ENCODE measurements at places on chromosomes 7 and 10.

GRCh38 chr7:138228769-138229168 is 152.5 kb downstream of the AKR1D1 start:
- DNase-seq: no peak

DNA sequence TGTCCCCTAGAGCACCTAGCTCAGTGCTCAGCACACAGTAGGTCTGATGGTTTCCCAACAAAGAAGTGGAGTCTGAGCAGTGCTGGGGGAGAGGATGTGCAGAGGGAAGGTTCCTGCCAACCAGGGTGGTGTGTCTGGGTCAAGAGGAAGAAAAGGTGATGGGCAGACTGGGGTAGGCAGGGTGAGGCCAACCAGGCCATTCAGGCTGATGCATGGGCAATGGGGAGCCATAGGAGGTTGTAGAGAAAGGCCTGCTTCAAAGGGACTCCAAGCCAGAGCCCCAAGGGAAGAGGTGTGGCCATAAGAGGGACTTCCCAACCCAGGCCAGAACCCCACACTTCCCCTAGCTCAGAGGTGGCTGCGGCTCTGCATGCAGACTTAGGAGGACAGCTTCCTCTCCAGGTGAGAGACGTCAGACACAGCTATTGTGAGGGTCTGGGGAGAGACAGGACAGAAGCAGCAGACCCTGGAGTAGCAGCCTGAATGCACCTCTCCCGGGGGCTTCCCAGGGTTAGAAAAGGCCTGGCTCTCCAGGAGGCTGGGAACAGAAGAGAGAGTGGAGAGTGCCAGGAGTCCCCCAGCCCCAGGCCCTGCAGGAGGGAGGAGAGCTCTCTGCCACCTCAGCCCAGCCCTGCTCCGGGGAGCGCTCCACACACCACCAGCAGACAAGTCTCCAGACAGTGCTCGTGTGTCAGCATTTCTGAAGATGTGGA is 87.4 kb upstream of the ZMIZ1 start:
- no peak for DNase-seq

DNA sequence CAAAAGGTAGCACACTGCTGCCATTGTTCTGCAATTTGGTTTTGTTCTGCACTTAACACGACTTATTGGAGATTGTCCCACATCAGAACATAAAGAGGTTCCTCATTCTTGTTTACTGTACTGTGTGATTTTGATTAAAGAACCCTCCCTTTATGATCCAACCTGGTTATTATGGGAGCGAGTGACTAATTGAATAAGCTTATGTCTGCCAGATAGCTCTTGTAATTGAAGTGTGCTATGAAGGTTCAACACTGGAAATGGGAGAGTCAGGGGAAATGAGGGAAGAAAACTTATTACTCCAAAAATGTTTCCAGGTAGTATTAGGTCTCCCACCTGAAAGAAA is 33.9 kb downstream of the CASP7 start:
- no peak for DNase-seq

DNA sequence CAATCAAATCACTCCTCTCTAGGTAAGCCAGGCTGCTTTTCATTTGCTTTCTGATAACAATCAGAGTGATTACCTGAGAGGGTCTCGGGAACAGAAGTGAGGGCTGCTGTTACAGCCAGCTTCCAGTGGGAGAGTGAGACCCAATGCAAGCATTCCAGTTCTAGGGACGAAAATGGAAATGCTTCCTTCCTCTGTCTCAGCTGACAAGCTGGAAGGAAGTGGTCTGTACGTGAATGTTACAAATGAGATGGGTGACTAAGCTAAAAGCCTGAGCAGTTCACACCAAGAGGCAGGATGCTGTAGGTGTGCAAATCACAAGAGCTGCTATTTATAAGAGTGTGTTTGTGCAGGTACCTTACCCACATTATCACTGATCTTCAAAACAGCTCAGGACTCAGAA is 772.4 kb downstream of the GRID1 start:
- no peak for DNase-seq

DNA sequence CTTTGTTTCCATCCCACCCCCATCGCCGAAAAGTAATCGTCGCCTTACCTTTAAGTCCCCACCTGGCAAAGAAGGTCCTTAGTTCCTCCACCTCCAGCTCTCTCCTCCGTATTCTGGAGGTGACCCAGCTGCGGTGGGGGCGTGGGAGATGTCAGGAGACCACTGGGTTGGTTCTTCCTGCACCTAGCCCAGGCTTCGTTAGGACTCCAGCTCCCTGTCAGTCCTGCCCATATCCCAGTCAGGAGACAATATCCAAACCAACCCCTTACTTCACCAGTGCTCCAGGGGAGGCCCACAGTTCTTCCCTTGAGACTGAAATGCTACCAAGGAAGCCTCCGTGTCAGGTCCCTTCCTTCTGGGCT is 693 bp downstream of the ADIRF start:
- DNase-seq: peak; percentile 9

GRCh38 chr7:115654384-115655214 is 376.0 kb downstream of the TFEC start:
- no peak for DNase-seq

DNA sequence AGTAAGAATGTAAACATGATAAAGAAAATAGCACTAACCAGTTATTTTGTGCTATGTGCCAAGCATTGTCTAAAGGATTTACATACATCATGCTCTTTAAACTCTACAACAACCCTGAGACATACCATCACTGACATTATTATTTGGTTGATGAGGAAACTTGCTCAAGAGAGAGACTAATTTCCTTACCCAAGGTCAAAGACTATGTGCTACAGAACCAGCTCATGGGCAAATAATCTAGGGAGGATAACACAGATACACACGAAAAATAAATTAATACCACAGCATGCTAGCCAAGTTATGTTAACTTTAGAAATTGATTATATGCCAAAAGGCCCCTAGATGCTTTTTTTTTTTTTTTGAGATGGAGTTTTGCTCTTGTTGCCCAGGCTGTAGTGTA is 2.7 kb downstream of the ANKRD16 start:
- no peak for DNase-seq

GRCh38 chr7:80591654-80592053 is 46.8 kb upstream of the CD36 start:
- DNase-seq: no peak

- no peak for DNase-seq
Measured at GRCh38 chr7:2173189-2173827, 59.4 kb downstream of the MAD1L1 start.

- no peak for DNase-seq
Measured at GRCh38 chr10:53898532-53898931, 902.5 kb downstream of the PCDH15 start.

DNA sequence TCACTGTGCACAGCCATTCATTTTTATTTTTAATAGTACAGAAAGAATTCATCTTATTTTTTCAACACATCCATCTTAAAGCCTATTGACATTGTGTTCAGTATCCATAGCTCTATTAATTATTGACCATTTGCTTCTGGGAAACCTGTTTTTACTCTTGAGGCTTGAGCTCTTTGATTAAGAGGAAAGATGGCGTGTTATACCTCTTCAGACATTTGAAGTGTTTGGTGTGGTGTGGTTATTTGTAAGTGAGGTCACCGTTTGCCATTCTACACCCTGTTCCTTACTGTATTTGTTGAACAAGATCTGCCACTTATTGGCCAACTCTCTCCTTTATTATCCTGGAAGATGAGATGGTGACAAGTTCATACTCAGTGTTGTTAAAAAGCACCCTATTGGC is 18.4 kb downstream of the C7orf57 start:
- no peak for DNase-seq

DNA sequence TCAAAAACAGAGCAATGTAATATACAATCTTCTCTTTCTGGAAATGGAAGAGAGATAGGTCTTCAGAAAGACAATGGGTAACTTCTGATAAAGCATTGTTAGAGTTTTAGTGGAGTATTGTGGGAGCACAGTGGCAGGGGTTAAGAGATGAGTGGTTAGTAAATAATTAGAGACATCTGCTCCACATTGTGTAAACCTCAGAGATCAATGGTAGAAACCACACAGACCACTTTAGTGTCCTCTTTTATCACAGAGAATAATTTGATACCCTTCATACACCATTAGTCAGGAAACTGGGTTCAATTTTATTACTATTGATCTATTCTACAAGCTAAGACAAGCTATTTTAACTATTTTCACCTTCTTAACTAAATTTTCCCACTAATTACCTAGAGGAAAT is 35.9 kb upstream of the MAGI2 start:
- no peak for DNase-seq

GRCh38 chr10:101397140-101397539 is 43.2 kb downstream of the BTRC start:
- DNase-seq: no peak

DNA sequence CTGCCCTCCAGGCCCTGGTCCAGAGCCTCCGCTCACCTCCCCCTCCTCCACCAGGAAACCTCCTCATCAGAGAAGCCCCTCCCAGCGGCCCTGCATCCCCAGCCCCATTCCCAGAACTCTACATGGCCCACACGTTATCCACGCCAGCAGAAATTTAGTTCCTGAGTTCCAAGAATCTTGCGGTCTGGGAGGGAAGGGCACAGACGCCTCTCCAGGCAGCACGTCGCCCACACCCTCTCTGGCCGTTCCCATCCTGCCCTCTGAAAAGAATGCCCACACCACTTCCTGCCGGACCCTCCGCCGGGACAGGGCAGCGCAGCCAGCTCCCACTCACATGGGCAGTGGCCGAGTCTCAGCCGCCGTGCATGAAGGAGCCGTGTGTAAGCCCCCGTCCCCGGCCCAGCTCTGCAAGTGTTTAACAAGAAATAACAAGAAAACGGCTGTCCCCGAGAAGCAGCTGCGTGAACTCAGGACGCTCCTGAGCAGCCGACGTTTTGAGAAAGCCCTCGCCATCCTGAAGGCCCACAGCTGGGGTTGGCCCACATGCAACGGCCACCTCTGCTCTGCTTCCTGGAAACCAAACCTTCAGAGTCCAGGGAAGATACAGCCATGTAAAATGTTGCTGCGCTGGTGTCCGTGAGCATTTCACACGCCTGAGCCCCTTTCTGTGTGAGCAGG is 17.4 kb downstream of the ADGRA1 start:
- no peak for DNase-seq

- no peak for DNase-seq
Measured at GRCh38 chr7:73921623-73922528, 60.9 kb downstream of the TMEM270 start.

- DNase-seq: no peak
Measured at GRCh38 chr10:89808842-89809241, 107.5 kb downstream of the KIF20B start.

GRCh38 chr7:144709066-144709465 is 126.8 kb downstream of the TPK1 start:
- DNase-seq: no peak

GRCh38 chr10:75682649-75683557 is 251.5 kb downstream of the LRMDA start:
- peak; percentile 21 for DNase-seq

GRCh38 chr10:59762505-59762904 is 9.2 kb upstream of the MRLN start:
- no peak for DNase-seq

DNA sequence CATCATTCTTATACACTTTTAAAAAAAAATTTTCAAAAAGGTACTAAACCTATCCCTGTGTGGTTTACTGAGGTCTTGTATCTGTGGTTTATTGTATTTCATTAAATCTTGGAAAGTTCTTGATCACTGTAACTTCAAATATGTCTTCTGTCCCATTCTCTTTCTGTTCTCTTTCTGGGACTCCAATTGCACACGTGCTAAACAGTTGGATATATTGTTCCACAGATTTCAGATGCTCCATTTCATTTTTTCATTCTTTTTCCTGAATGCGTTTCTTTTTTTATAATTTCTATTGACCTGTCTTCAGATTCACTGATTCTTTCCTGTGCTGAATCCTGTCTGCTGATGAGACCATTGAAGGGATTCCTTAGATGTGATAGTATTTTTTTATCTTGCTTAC is 4.6 kb upstream of the KLF6 start:
- no peak for DNase-seq

DNA sequence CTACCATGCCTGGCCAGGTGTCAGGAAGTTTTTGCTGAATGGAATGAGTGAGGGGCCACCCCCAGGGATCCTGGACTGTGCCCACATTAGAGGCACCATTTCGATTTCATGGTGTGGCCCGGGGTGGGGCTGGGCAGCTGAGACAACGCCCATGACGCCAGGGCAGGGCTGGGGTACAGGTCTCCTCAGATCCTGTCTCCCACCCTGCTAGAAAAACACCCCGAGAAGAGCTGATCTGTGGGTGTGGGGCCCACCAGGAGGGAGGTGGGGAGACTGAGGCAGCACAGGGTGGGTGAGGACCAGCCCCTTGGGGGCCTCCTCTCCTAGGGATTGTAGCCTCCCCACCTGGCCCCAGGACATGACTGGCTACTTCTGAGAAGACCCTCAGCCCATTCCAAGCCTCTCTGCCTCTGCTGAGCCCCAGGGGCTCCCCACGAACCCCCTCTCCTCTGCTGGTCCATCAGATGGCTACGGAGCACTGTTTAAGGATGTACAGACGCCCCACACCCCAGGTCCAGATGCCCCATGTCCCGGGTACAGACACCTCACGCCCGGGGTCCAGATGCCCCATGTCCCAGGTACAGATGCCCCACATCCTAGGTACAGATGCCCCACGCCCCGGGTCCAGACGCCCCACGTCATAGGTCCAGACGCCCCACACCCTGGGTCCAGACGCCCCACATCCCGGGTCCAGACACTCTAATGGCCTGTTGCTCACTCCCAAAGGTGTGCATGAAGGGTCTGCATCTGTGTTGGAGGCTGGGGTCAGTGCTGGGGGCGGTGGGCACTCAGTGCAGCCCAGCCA is 99.4 kb downstream of the MICALL2 start:
- no peak for DNase-seq

DNA sequence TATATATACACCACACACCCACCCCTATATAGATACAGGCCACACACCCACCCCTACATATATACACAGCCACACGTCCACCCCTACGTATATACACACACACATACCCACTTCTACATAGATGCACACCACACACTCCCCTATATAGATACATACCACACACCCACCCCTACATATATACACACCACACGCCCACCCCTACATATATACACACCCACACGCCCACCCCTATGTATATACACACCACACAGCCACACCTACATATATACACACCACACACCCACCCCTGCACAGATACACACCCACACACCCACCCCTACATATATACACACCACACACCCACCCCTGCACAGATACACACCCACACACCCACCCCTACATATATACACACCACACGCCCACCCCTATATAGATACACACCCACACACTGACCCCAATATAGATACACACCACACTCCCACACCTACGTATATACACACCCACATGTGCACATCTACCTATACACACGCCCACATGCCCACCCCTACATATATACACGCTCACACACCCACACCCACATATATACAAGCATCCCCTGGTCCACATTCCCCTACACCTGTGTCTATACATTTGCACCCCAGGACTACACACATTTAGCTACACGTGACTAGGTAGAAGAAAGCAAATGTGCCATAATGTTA is 52.1 kb upstream of the UBE3C start:
- no peak for DNase-seq

Data from mucosa of gallbladder (tissue), 1 donor.